ENCODE measurements at places on chromosomes 1 and 21.

- no peak for DNase-seq
These were observed 34.7 kb upstream of the TMEM125 start for GRCh38 chr1:43235040-43235439.

- DNase-seq = no peak
These were observed 6.5 kb upstream of the NPL start for GRCh38 chr1:182783068-182783467.

DNA sequence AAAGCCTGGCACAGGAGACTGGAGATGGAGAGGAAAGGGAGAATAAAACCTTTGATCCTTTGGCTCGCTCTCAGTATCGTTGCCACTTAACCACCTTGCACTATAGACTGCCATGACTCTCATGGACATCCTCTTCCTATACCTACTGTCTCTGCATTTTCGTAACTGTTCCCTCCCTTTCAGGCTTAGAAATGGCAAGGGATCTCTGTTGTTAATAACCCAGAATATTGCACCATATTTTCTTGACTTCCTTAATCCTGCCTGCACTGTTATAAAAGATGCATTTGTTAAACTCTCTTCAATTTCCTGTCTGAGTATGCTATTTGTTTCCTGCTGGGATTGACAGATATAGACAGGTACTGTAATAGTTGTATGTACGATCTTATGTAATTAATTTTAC is 38.6 kb downstream of the CYYR1 start:
- DNase-seq = no peak

DNA sequence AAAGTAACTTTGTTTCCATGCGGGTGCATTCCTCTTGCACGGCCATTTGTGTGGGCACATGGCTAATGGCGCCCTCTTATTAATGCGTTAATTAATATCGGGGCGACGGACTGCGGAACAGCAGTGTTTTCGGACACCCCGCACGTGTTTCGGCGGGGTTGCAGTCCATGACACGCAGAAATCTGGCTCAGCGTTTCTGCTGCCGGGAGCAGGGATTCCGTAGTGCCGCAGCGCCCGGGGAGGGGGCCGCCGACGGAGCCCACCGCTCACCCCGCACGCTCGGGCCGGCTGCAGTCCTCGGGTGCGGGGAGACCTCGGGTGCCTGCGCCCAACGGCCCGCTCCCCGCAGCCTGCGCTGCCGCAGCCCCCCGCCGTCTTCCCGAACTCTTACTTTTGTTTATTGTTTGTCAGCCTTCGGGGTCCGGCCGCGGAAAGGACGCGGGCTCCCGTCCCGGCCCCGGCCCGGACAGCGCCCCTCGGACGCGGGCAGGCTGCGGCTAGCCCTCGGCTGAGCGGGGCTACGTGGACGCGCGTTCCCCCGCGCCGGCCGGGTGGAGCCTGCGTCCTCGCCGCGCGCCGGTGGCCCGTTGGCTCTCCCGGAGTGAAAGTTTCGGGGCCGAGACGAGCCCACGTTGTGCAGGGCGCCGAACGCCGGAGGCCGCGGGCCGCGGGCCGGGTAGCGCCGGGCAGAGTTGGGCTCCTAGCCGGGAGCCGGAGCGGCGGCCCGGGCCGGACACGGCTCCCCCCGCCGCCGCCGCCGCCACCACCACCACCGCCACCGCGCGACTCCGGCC is 849 bp downstream of the NFIA start:
- peak; percentile 34 for DNase-seq

- peak; percentile 13 for DNase-seq
These were observed 144.2 kb downstream of the VAV3 start for GRCh38 chr1:107820801-107821200.

- DNase-seq = no peak
These were observed 17.7 kb downstream of the AGRN start for GRCh38 chr1:1037366-1038327.

DNA sequence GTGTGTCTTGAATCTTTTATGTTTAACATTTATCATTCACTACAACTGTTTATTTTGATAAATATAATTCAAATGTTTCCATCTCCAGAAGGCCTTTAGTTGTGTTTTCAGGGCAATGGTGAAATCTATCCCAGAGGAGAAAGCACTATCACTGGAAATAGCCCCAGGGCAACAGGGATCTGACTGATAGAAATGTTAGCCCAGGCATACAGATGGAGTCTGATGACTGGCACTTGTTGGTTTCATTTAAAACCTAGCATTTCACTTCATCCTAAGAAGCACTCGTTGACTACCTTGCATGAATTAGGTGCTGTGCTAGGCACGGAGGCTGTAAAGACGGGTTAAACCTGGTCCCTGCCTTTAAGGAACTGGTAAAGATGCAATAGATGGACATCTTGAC is 103.1 kb downstream of the C1orf21 start:
- DNase-seq = no peak

DNA sequence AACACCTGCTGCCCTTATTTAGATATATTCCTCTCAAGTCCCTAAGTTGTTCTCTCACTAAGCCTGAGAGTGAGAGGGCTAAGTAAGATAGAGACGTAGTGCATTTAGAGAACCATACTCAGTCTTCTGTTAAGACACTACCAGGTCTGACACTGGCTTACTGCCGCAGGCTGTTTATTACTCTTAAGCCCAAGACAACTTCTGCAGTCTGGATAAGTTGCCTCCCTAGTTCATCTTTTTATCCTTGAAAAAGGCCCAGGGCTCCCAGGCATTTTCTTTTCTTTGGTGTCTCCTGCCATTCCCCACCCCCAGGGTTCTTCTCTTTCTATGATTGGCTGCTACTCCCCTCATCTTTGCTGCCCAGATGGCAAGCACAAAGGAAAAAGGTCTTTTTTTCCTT is 38.7 kb downstream of the CACHD1 start:
- no peak for DNase-seq

- no peak for DNase-seq
These were observed 72.1 kb downstream of the SKI start for GRCh38 chr1:2300004-2300771.

GRCh38 chr1:32817159-32817814 is at the start of the genes S100PBP and YARS1:
Gene S100PBP, plus strand, starts transcription at chr1:32817653. Its CDS starts 8,447 bp downstream, at chr1:32826100.
Gene YARS1, minus strand, starts transcription at chr1:32817358. Its CDS starts 114 bp downstream, at chr1:32817244.
- DNase-seq = peak; percentile 97

GRCh38 chr1:235882816-235883215 is 16.1 kb upstream of the LYST start:
- DNase-seq = peak; percentile 11

DNA sequence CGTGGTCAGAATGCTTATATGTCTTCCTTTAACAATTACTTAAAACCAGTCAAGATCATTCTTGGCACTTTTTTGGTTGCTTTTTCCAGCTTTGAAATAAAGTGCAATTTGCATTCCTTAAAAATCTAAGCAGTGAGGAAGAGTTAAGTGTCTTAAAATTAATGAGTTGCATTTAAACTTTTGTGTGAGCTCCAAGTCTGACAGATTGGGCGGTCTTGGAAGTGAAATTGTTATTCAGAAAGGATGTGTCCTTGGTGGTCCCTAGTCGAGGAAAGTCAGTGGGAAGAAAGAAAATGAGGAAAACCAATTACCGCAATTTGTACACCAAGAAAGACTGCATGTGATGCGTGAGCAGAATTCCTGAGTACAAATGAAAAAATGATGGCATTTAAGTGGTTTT is 132.5 kb downstream of the HHIPL2 start:
- no peak for DNase-seq

GRCh38 chr1:184153731-184154130 is 102.2 kb downstream of the TSEN15 start:
- DNase-seq = no peak

GRCh38 chr1:113088972-113089371 is 16.0 kb downstream of the LRIG2 start:
- no peak for DNase-seq

- DNase-seq = no peak
These were observed 26.6 kb upstream of the LRRN2 start for GRCh38 chr1:204711947-204712701.

DNA sequence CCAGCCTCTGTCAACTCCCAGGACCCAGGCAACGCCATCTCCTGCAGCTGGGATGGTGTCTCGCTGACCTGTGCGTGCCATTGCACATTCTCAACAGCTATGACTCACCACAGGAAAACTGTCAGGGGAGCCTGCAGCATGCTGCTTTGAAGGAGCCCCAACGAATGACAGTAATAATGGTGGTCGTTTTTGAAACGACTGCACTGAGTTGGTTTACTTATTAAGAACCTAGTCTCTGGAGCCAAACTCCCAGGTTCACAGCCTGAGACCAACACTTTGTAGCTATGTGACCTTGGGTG is 21.6 kb downstream of the TCEA3 start:
- DNase-seq = peak; percentile 86

GRCh38 chr1:60672449-60672848 is 409.9 kb upstream of the NFIA start:
- DNase-seq = no peak

- DNase-seq = peak; percentile 44
These were observed at the start of gene TCEA3 for GRCh38 chr1:23424293-23425192. Gene TCEA3, minus strand, starts transcription at chr1:23424748. Its CDS starts 115 bp downstream, at chr1:23424633.

GRCh38 chr1:91749788-91750231 is 136.1 kb downstream of the TGFBR3 start:
- no peak for DNase-seq

DNA sequence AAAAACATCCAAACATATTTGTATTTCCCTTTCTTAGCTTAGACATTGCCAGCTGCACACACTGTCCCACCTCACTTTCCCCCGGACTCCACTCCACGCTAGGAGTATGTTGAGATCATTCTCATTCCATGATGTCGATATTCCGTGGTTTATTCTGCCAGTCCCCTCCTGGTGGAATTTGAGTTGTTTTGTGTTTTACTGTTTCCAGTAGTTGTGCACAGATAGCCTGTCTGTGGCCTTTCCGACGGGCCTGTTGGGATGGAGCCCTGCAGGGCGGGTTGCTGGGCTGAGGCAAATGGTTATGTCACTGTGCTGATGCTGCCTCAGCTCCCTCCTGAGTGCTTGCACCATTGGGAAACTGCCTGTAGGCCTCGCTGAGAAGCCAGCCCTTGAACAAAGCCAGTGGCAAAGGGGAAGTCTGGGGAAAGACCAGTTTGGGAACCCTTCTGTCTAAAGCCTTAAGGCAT is 12.8 kb downstream of the TRAPPC10 start:
- DNase-seq = peak; percentile 66

DNA sequence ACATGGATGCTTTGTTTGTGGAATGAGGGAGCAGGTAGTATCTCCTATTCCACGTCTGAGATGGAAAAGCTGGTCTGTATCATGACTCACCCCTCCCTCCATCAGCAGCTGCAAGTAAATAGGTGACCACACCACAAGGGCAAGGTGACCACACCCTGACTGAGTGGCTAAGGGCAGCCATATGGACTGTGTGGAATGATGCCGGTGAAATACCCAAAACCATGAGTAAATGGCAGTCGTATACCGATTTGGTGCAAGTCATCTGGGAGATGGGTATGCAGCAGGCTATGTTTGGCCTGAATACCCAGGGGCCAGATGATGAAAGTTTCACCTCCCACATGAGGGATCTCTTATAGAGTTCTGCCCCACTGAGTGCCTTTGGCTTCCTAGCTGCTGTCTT is 15.8 kb upstream of the UBE2U start:
- DNase-seq = no peak

DNA sequence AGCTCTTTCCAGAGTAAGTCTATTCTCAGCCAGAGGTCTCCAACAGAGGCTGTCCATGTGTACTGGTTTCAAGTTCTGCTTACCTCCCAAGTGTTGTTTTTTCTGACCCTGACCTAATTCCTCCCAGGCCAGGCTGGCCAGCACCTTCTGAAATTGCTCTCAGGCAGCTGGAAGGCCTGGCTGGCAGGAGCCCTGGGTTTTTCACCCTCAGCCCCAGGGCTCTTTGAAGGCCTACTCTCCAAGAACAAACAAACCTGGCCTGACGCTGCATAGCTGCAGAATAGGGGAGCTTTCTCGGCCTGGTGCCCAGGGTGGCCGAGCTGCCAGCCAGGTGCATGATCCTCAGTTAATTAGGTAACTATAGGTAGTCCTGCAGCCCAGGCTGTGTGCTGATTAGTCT is 147.5 kb downstream of the CACNA1E start:
- no peak for DNase-seq

GRCh38 chr1:1259119-1259488 is 12.6 kb upstream of the C1QTNF12 start:
- DNase-seq = no peak

DNA sequence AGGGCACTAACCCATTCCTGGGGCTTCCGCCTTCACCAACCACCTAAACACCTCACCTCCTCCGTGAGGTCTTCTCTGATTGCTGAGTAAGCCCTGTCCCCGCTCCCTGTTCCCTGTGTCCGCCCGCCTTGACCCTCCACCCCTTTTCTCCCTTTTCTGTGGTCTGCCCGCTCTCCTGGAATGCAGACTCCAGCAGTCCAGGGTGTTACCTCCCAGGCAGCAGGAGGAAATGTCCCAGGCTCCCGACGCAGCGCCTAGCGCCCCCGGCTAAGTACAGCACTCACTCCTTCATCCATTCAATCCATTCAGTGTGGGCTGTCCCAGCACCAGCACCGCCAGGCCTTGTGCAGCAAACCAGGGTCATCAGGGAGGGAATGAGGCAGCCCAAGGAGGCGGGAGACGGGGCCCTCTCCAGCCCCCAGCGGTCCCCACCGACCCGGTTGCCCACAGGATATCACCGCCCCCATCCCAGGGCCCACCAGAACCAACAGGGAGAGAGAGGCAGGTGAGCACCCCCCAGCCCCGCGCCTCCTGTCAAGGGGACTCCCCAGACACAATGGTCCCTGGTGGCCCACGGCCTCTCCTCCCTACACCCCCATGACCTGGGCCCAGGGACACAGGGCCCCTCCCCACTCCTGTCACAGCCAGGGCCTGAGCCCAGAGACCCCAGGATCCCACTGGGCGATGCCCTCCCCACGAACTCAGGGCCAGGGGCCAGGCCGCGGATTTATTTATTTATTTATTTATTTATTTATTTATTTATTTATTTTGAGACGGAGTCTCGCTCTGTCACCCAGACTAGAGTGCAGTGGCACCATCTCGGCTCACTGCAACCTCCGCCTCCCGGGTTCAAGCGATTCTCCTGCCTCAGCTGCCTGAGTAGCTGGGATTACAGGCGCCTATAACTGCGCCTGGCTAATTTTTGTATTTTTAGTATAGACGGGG is 10.2 kb downstream of the TNFRSF14 start:
- no peak for DNase-seq

DNA sequence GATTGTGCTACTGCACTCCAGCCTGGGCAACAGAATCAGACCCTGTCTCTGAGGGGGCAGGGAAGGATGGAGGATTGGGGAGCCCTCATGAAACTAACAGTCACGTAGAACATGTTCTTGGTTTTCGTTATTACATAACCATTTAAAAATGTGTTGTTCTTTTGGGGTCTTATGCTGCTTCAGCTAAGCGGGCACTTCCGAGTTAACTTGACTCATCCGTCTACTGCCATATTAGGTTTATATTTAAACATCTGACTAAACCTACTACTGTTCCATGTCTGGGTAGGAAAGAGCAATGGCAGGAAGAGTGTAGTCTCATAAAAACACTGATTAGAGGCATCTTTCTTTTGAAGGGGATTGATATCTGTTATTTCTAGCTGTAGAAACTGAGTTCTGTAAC is 59.5 kb upstream of the BMP8A start:
- peak; percentile 45 for DNase-seq

GRCh38 chr1:228197555-228198147 is 10.2 kb upstream of the OBSCN start:
- DNase-seq = no peak

GRCh38 chr1:52632732-52633290 is at the start of gene SHISAL2A:
Gene SHISAL2A, plus strand, starts transcription at chr1:52633168. Its CDS starts 326 bp downstream, at chr1:52633494.
- peak; percentile 43 for DNase-seq

All from fibroblast of lung (primary cell).